Cortex of kidney (tissue), 1 donor: ENCODE measurements at places on chromosomes 12 and 14.

- no peak for DNase-seq
These were observed 445.9 kb upstream of the RGS6 start for GRCh38 chr14:71486279-71486678.

DNA sequence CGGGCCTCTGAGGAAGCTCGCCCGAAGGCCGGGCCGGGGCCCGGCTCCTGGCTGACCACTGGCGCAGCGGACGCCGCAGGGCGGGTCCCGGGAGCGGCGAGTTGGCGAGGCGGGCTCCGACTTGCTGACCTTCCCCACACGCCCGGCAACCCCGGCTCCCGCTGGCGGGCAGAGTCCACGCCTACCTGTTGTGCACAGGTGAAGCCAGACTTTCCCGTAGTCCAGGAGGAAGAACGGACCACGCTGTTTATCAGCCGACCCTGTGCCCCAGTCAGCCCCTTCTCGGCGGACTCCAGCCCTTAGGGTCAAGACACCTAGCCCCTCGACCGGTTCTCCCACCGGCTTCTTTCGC lies 407 bp downstream of the HEATR5A start:
- DNase-seq: peak; percentile 25

- no peak for DNase-seq
These were observed 18.8 kb downstream of the TNFAIP2 start for GRCh38 chr14:103142026-103142425.

- DNase-seq: no peak
These were observed 215.6 kb upstream of the DDHD1 start for GRCh38 chr14:53368711-53369201.

- no peak for DNase-seq
These were observed 739 bp upstream of the SPATA7 start for GRCh38 chr14:88384718-88385117.

GRCh38 chr12:19901841-19902240 lies 462.5 kb downstream of the AEBP2 start:
- DNase-seq: no peak

DNA sequence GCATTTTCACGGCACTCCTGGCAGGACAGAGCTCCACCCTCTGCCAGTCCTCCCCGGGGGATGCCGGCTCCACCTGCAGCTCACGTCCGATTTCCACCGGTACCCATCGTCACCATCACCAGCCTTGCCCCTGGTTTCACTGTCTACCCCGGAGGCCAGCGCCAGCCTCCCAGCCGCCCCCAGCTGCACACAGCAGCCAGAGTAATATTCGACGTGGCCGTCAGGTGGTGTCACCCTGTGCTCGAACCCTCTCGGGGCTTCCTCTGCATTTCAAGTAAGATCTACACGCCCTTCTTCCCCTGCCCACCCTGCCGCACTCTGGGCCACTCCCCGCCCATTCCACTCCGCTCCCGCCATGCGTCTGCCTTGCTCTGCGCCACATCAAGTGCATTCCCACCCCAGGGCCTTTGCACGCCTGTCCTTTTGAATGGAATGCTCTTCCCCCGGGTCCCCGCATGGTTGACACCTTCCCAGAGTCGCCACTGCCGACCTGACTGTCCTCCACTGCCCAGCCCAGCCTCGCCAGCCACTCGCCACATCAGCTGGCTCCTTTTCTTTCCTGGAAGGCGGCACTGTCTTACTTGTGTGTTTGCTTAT lies 80.3 kb downstream of the ADGRD1 start:
- no peak for DNase-seq

DNA sequence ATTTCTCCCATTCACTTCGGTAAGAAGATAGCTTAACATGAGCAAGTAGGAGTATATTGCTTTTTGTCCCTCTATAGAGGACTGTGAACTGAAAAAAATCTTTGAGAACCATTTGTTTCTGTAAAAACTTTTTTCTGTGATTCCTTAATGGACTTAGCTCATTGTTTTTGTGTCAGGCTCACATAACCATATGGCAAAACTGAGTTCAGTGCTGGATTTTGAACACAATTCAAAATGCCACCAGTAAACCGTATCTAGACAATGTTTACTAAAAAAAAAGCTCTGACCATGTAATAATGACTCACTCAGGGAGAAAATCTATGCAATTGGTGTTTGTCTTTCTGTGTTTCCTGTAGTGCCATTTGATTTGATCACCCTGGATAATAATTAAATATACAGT lies 5.2 kb downstream of the TRHDE start:
- no peak for DNase-seq

GRCh38 chr14:102316743-102317563 lies 2.6 kb upstream of the ZNF839 start:
- peak; percentile 73 for DNase-seq

- DNase-seq: no peak
These were observed 33.1 kb downstream of the SNX6 start for GRCh38 chr14:34596891-34597290.

DNA sequence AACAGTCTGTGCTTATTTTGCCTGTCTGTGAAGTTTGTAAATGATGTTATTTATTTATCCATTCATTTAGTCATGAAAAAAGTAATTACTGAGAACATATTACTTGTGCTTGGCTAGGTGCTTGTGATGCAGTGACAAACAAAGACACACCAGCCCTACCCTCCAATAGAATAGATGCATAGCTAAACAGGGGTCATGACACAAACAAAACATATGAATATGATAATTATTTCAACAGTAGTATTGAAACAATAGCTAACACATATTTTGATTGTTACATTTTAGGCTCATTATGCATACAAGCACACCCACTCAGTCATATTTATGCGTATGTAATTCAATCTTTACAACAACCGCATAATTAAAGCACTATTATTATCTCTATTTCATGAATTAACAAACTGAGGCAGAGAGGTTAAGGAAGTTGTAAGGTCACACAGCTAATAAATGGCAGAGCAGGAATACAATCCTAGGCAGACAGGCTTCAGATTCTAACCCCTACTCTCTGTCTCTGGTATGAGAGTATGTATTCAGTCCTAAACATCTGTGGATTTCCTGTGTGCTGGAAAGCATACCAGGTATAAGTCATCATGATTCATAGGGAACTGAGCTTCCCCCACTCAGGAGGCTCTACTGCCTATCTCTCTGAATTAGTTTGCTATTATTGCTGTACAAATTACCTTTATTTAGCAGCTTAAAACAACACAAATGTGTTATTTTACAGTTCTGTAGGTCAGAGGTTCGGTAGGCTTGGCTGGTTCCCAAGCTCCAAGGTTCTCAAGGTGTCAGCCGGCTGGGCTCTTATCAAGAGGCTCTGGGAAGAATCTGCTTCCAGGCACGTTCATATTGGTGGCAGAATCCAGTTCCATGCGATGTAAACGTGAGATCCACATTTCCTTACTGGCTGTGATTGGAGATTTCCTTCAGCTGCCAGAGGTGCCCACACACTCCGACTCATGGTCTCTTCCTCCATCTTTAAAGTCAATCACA lies 509.4 kb downstream of the GALC start:
- DNase-seq: no peak

GRCh38 chr12:1915082-1915968 lies 3.1 kb downstream of the CACNA2D4 start:
- no peak for DNase-seq

- DNase-seq: no peak
These were observed 114.0 kb downstream of the PRMT8 start for GRCh38 chr12:3604748-3605586.

DNA sequence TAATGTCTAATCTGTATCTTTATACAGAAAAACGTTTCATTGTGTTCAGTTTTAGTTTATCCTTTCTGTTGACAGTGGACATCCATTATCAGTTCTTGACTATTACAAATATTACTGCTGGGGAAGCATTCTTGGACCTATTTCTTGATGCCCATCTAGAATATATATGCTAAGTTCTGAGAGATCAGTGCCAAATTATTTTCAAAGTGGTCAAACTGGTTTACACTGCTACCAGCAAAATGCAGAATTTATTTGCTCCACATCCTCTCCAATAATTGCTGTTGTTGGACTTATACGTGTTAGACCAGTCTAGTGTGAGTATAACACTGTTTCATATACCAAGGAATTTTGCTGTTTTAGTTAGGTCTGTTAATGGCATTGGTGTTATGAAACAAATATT lies 85.5 kb upstream of the TRAF3 start:
- no peak for DNase-seq

DNA sequence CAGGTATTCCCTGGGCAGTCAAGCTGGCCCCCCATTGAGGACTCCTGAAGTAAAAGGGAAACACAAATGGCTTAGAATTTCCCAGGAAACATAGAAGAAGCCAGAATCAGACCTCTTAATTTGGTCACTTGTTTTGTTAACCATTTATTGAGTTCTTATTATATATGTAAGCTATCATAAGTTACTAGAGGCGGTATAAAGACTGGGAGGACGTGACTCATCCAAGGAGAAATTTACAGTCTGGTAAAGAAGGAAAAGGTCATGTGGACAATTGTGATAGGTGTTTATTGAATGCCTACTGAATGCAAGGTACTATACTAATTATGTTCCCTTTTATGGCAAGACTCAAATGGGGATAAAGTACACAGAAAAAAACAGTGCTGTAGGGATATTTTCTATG lies 146.7 kb downstream of the DYRK2 start:
- DNase-seq: no peak

DNA sequence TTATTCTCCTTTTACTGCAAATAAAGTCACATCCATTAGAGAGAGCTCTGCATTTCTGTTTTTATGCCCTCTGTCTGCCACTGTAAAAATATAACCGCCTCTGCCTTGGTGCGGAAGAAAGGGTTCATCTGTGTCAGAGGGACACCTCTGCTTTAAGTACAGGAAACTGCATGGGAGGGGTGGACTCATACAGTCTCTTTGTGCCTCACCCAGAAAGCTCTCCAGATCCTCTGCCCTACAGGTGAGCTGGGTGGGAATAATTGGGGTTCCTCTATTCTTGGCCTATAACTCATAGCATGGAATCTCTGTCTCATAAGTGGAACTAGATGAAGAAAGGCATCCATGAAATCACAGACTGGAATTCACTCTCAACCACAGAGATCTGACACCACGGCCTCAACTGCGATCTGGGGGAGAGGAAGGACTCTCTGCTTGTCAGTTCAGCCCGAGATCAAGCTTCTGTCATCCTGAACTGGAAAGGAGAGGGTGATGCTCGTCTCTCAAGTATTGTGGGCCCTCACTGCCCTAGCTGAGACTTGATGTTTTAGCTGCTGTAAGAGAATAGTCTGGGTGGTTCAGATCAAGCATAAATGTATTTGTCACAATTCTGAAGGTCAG lies 702.3 kb downstream of the TMEM121 start:
- DNase-seq: no peak
